ENCODE measurements at places on chromosomes 5 and 9. TPM values are rescaled to one million over a fixed set of nuclear protein-coding genes. Genes with fewer than 3 reads are reported as not detected.

LRRC26 gene
- not detected for total RNA-seq

GCNT1 gene
- total RNA-seq, result 130 TPM

IARS1 gene
- 356 TPM for total RNA-seq

POLR3G gene
- total RNA-seq, result 10.8 TPM

GABRB2 gene
- total RNA-seq, result not detected

LVRN gene
- total RNA-seq, result not detected

ZNF483 gene
- total RNA-seq, result 5.7 TPM

CTNND2 gene
- total RNA-seq, result not detected

NXNL2 gene
- total RNA-seq, result 5.2 TPM

NUDT2 gene
- total RNA-seq, result 27.4 TPM

COL27A1 gene
- 48.4 TPM for total RNA-seq

YIPF5 gene
- 123 TPM for total RNA-seq

GABRA6 gene
- not detected for total RNA-seq

FCN2 gene
- not detected for total RNA-seq

RETREG1 gene
- total RNA-seq, result 175 TPM

BTNL9 gene
- not detected for total RNA-seq

KCNV2 gene
- total RNA-seq, result not detected

GABRA1 gene
- total RNA-seq, result not detected

DNAI1 gene
- not detected for total RNA-seq

PPP3R2 gene
- total RNA-seq, result not detected

SARDH gene
- total RNA-seq, result 5.4 TPM

DEPDC1B gene
- 17.9 TPM for total RNA-seq

ZDHHC11 gene
- under 0.01 TPM for total RNA-seq

CTSV gene
- total RNA-seq, result 9.4 TPM

MARCOL gene
- total RNA-seq, result not detected

CHSY3 gene
- 0.70 TPM for total RNA-seq

TXNDC8 gene
- total RNA-seq, result not detected

BARHL1 gene
- not detected for total RNA-seq

GMCL2 gene
- total RNA-seq, result not detected

KIF3A gene
- 21.5 TPM for total RNA-seq

PRDM9 gene
- total RNA-seq, result not detected

PCDHA9 gene
- not detected for total RNA-seq

FOXD4L6 gene
- total RNA-seq, result 0.10 TPM

TLN1 gene
- total RNA-seq, result 266 TPM

STPG3 gene
- not detected for total RNA-seq
